ENCODE measurements at places on chromosomes 12 and 14. TPM values are rescaled to one million over a fixed set of nuclear protein-coding genes. Genes with fewer than 3 reads are reported as not detected.

DNA sequence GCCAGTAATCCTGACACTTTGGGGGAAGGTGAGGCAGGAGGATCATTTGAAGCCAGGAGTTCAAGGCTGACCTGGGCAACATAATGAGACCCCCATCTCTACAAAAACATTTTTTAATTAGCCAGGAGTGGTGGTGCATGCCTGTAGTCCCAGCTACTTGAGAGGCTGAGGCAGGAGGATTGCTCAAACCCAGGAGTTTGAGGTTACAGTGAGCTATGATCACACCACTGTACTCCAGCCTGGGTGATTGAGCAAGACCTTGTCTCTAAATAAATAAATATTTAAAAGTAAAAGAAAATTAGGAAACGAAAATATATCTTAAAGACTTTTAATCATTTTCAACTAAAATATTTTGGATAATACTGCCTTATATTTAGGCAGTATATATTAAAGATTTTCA, 25.9 kb downstream of the CKB start:
- H3K36me3 ChIP-seq = peaks cover 69% of the 10 kb centered on the region
- no peak overlapping the region for H3K4me3 ChIP-seq
- peaks cover 7% of the 10 kb centered on the region for H3K4me1 ChIP-seq
- H3K27me3 ChIP-seq = no peaks in the 10 kb centered on the region
- H3K27ac ChIP-seq = no peak overlapping the region
- no peak for DNase-seq

TMTC3 gene
- 6.1 TPM for total RNA-seq

DNA sequence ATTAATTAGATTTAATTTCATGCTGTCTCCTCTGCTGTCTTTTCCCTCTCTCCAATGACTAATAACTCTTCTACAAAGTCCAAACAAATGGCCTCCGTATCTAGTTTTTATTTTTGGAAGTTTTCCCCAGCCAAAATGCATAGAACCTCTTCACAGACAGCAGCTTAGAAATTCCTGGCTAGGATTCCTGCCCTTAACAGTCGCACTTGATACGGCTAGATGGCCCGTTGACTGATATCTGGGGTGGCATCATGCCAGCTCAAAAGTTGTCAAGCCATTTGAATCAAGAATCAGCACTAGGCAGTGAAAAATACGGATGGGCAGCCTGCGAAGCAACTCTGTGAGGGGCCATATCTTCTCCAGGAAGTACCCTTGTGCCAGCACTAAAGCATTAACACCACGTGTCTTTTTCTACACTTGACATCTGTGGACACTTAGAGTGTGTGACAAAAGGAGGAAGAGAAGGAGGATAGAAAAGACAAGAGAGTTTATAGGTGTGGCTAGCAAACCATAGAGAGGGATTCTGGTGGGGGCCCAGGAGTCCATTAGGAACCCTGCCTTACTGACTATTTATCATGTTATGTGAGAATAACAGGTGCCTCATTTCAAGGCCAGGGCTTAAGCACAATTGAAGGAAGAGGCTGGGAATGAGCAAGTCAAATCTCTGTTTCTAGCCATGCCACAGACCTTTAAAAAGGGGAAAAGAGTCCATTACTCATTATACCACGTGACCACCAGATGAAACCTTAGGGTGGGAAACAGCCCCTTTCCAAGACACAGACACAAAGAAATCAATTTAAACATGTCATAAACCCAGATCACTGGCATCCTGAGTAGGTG, 39.2 kb upstream of the KRR1 start:
- H3K36me3 ChIP-seq = no peaks in the 10 kb centered on the region
- no peak for DNase-seq
- no peaks in the 10 kb centered on the region for H3K4me1 ChIP-seq
- H3K4me3 ChIP-seq = no peak overlapping the region
- peaks cover 6% of the 10 kb centered on the region for H3K27me3 ChIP-seq

DYRK2 gene
- total RNA-seq = 135 TPM

DNA sequence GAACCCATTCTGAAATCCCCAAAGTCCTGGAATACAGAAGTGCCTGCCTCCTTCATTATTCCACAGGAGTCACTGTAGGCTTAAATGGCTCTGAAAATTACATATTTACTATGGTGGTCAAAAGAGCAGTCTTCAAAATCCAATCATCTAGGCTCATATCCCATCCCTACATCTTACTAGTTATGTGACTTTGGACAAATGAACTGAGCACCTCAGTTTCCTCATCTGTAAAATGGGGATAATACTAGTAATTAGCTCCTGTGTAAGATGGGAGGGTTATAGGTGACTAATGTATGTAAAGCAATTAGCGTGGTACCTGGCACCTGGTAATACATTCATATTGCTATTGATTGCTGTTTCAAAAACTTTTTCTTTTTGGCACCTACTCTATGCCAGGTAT, 243.6 kb downstream of the CHST11 start:
- no peak overlapping the region for H3K4me3 ChIP-seq
- peaks cover 9% of the 10 kb centered on the region for H3K4me1 ChIP-seq
- DNase-seq = no peak
- H3K36me3 ChIP-seq = peaks cover 9% of the 10 kb centered on the region
- no peak overlapping the region for H3K27ac ChIP-seq
- H3K27me3 ChIP-seq = no peaks in the 10 kb centered on the region

DNA sequence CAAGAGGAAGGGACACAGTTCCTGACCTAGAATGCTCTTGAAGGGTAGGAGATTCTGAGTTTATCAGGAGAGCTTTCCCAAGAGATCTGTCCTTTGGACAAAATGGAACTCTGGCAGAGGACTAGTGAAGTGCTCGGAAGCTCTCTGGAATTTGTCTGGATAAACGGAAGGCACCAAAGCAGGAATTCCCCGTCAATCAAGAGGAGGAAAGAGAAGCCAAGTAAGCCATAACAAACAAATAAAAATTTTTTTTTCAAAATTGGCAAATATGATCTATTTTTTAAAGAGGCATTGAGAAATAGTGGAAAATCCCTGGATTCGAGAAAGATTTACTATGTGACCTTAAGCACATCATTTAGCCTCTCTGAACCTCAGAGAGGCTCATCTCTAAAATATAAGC, 99.2 kb downstream of the GRIN2B start:
- H3K4me1 ChIP-seq = no peaks in the 10 kb centered on the region
- no peaks in the 10 kb centered on the region for H3K36me3 ChIP-seq
- no peak overlapping the region for H3K4me3 ChIP-seq
- H3K27me3 ChIP-seq = no peaks in the 10 kb centered on the region

DNA sequence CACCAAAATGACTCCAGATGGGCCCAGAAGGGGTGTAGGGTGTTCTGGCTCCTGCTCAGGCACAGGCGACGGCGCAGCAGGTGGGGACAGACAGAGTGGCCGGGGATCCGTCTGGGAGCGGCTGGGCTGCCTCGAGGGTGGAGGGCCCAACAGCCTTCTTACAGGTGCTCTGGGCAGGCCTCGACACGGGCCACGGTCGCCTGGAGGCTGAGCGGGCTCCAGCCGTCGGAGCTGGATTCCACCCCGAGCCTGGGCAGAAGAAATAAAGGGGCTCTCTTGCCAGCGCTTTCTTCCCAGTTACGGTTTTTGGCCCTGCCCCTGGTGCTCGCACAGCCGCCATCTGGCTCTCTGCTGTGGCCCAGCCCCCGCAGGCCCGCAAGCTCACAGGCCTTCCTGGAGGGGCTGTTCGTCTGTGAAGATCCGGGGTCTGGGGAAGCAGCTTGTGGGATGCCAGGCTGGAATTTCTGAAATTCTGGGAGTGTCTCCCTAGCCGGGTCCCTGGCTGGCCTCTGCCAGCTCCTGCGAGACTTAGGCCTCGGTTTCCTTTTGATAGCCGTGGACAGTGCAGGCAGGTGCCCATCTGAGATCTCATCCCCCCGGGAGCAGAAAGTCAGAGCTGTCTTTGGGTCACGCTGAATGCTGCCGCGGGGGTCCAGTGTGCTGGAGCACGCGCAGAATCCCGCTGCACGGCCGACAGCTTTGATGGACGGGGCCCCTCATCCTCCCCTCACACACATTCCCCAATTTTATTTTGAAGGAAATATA, 122.7 kb downstream of the PAPOLA start:
- no peak for DNase-seq
- H3K4me3 ChIP-seq = no peak overlapping the region
- peaks cover 14% of the 10 kb centered on the region for H3K27me3 ChIP-seq

GRCh38 chr14:55546212-55546874, 33.7 kb upstream of the KTN1 start:
- H3K27me3 ChIP-seq = no peaks in the 10 kb centered on the region
- H3K4me1 ChIP-seq = no peaks in the 10 kb centered on the region
- no peak for DNase-seq
- no peaks in the 10 kb centered on the region for H3K36me3 ChIP-seq

DNA sequence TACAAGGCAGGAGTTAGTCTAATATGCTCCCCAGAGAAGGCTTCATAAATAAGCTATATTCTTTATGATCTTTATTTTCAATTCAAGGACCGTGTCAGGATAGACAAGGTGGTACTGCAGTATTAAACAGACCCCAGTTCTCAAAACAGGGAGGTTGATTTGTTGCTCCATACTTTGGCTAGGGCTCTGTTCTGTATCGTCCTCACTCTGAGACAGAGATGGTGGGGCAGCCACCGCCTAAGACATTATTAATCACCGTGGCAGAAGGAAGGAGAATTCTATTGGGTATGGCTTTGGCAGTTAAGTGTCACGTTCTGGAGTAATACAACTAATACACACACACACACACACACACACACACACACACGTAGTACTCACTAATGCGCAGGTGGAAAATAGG, 117.0 kb upstream of the SLCO1C1 start:
- no peaks in the 10 kb centered on the region for H3K27me3 ChIP-seq
- no peaks in the 10 kb centered on the region for H3K4me1 ChIP-seq
- no peaks in the 10 kb centered on the region for H3K36me3 ChIP-seq
- no peak for DNase-seq

DNA sequence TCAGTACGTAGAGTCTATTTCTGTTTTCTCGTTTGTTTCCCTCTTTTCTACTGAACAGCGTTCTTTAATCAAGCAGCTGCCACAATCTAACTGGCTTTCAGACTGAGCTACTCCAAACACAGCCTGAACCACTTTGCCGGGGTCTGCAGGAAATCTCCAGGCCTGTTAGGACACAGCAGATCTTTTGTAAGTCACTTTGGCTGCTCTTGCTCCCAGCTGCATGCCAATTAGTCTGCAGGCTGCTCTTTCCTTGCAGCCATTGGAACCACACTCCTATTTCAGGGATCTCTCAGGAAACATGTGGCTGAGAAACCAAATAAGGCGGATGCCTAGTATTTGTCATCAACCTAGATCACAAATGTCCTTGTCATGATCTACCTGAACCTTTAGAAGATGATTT, 73.6 kb downstream of the TMTC1 start:
- DNase-seq = no peak
- H3K27me3 ChIP-seq = no peaks in the 10 kb centered on the region
- no peaks in the 10 kb centered on the region for H3K4me1 ChIP-seq
- no peaks in the 10 kb centered on the region for H3K36me3 ChIP-seq

GRCh38 chr12:3834774-3835173, 38.4 kb downstream of the PARP11 start:
- H3K27me3 ChIP-seq = no peaks in the 10 kb centered on the region
- no peak overlapping the region for H3K4me3 ChIP-seq
- H3K27ac ChIP-seq = no peak overlapping the region
- DNase-seq = no peak
- no peaks in the 10 kb centered on the region for H3K36me3 ChIP-seq
- peaks cover 6% of the 10 kb centered on the region for H3K4me1 ChIP-seq

CSRP2 gene
- not detected for total RNA-seq

DNA sequence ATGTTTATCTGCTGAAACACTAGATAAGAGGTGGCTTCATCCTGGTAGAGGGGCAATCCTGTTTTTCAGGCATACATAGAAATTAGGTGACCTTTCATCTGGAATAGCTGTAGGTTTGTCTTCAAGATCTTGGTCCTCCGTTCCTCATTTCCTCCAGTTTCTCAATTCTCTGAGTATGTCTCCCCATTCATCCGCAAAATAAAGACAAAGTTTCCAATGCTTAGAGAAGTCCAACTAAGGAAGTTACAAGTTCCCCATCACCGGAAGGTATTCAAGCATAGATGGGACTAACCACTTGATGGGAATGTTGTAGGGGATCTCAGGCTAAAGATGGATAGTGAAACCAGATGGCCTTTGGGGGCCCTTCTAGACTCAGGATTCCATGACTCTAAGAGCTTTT, 34.3 kb downstream of the ERG28 start:
- no peak for DNase-seq
- H3K4me3 ChIP-seq = no peak overlapping the region
- no peaks in the 10 kb centered on the region for H3K36me3 ChIP-seq
- no peaks in the 10 kb centered on the region for H3K27me3 ChIP-seq

GRCh38 chr12:123250471-123251383, 17.5 kb downstream of the MTRFR start:
- DNase-seq = no peak
- no peak overlapping the region for H3K27ac ChIP-seq

GRCh38 chr14:36319899-36320199, 588 bp downstream of the MBIP start:
- peak overlapping the region; percentile 92 for H3K4me3 ChIP-seq
- H3K4me1 ChIP-seq = peaks cover 6% of the 10 kb centered on the region
- no peak for DNase-seq
- peak overlapping the region; percentile 21 for H3K27ac ChIP-seq

DNA sequence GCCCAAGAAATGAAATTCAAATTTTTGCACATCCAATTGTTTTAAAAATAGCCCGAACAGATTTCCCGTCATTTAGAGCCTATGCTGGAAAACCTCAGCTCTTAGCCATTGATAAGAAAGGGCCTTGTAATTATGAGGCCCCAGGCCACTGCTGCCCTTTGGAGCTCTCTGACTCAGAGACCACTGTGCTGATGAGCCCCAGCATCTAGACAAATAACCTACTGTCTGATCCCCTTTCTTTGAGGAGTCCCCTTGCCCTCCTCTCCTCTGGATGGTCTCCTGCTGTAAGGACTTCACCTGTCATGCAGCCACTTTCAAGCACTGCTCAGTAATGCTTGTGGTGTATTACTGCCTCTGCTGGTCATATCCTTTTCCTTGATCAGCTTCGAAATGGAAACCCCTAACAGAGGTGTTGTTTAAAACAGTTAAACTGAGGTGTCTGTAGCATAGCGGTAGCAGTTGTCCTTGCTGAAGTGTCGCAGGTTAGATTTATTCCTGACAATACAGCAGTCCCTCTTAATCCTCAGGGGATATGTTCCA, 159.9 kb upstream of the SRRM4 start:
- no peaks in the 10 kb centered on the region for H3K27me3 ChIP-seq
- no peaks in the 10 kb centered on the region for H3K4me1 ChIP-seq
- DNase-seq = no peak
- no peaks in the 10 kb centered on the region for H3K36me3 ChIP-seq

Data from CD4-positive, alpha-beta T cell (primary cell).